ENCODE measurements at places on chromosomes 2 and 18.
A peak's percentile ranks its signal among the peaks of the same experiment; 100 is the strongest.

DNA sequence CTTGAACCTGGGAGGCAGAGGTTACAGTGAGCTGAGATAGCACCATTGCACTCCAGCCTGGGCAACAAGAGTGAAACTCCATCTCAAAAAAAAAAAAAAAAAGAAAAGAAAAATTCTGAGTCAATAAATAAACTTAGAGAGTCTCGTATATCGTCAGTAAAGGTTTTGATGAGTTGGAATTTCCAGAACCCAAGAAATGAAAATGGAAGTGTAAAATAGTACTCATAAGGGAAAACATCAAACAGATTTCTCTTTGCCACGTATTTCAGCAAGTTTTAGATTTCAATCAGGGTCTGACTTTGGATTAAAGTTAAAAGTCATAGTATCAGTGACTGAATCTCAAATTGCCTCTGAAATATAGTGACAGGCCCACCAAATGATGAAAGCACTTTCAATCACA is 71.4 kb upstream of the SPOPL start:
- no peak for DNase-seq

GRCh38 chr2:231521-232185 is 32.2 kb downstream of the SH3YL1 start:
- DNase-seq = no peak

DNA sequence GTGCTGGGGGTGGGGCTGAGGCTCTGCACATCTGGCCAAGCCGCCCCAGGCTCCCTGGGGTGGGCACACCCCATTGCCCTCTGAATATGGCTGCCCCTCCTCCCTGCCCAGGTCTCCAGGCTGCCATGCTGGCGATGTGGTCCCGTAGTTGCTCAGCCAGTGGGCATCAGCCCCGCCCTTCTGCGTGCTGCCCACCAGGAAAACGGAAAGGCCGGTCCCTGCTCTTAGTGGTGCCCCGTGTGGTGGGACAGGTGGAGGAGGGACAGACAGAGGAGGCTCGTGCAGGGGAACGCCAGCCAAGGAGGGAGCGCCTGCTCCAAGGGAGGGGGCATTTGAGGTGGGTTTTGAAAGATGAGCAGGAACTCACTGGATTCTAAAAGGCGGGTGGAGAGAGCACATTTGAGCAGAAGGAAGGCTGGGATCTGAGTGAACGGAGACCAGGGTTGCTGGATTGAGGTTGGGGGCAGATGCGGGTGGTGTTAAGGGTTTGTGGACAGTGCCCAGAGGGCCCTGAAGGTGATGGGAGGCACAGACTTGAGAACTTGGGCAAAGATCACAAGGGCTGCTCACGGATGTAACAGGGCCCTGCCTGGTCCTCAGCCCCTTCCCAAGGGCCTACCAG is 6.7 kb upstream of the B3GNT7 start:
- no peak for DNase-seq

DNA sequence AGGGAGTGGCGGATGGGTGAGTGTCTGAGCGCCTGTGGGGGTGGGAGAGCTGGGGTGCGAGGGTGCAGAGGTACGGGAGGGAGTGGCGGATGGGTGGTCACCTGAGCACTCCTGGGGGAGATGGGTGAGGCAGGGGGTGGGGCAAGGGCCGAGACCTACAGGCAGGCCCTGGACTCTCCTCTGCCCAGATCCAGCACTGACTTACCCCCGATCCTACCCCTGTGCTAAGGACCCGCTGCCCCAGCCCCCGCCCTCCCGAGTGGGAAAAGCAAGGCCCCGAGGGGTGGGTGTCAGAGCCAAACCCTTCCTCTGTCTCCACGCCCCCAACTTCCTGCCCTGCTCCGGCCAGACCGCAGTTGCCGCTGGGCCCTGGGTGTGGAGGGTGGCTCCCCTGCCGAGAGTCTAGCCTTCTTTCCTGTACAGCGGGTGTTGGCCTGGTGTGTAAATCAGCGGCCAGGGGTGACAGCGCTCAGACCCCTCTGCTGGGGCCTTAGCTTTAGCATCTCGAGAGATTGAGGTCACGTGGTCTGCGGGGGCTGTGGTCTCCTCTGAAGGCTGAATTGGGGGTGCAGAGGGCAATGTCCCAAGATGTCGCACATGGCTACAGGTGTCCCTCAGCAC is 12.5 kb downstream of the BOK start:
- peak; percentile 56 for DNase-seq

GRCh38 chr18:11053293-11053692 is 96.1 kb downstream of the PIEZO2 start:
- DNase-seq = no peak

GRCh38 chr2:132642415-132642814 is 27.6 kb downstream of the LYPD1 start:
- no peak for DNase-seq

DNA sequence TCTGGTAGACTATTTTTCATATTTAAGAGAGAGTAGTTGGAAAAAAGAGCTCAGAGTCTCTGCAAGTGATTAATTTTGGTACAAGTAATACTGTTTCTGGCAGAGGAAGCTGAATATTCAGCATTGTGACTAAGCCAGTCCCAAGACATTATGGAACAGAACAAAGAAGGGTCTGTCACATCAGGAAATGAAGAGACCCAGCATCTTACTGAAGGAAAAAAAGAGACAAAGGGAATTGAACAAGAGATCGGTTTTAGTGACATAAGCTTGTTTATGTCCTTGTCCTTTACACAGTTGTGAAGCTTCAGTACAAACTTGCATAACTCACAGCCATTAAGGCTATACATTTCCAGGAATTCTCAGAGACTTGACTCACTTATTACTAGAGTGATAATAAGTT is 568.5 kb upstream of the SLC8A1 start:
- DNase-seq = no peak

DNA sequence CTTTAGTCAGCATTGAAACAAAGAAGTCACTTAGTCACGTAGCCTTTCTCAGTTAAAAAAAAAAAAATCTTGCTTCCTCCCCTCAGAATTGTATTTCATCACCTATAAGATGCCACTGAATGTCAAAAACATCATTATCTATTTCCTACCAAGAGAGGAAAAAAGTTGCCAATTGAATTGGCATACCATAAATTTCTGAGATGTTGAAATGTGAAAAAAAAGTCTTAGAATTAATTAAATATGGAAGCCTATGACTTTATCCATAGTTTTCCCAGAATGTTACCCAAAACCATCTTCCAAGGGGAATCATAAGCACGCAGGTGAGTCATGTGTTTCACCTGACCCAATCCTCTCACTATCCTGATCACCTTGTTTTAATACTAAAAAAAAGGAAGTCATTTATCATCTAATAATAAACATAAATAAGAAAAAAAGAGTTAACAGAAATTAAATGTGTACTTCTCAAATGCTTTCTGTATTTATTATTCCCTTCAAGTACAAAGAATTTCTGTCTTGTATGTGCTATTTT is 205.7 kb downstream of the TCF4 start:
- DNase-seq = no peak

- DNase-seq = no peak
Observed at GRCh38 chr2:199144036-199144435, 313.7 kb downstream of the SATB2 start.

DNA sequence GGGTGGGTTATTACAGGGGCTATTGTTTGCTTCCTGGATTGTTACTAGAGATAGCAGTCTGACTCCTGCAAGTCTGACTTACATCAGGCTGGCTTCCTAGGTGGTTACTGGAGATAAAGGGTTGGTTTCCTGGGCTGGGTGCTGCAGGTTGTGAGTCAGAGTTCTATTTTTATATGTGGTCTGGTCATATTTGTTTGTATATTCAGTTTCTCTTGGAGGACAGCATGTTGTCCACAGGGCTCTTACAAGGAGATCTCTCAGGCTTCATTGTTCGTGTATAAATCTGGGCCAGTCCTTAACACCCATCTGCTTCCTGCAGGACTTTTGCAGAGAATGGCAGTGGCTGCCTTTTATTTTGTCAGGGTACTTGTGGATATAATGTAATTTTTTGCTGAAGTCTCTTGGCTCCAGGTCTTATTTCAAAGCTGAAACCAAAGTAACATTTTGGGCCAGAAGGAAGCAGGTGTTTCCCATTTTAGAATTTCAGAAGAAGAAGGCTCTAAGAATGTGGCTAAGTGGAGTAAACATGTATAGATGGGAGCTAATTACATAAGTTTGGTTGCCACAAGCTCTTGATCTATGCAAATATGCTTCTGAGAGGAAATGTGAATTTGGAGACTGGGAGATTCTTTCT is 65.9 kb upstream of the SLC16A14 start:
- DNase-seq = no peak

GRCh38 chr2:217988014-217988839 is 14.6 kb downstream of the TNS1 start:
- peak; percentile 29 for DNase-seq

DNA sequence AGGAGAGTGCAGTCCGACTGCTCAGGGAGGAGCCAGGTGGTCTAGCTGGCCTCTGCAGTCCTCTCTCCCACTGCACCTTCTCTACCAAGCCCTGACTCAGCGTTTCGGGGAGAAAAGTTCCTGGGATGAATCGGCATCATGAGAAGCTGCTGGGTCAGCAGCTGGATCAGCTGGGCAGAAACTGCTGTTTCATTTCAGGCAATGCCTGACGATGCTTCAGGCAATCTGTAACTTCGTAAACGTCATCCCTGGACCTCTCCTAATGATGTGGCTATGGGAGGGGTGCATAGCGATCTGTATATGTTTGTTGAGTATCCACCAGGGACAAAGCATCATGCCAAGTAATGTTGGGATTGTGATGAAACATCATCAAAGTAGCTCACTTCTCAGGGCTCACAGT is 20.7 kb downstream of the LIPG start:
- no peak for DNase-seq

DNA sequence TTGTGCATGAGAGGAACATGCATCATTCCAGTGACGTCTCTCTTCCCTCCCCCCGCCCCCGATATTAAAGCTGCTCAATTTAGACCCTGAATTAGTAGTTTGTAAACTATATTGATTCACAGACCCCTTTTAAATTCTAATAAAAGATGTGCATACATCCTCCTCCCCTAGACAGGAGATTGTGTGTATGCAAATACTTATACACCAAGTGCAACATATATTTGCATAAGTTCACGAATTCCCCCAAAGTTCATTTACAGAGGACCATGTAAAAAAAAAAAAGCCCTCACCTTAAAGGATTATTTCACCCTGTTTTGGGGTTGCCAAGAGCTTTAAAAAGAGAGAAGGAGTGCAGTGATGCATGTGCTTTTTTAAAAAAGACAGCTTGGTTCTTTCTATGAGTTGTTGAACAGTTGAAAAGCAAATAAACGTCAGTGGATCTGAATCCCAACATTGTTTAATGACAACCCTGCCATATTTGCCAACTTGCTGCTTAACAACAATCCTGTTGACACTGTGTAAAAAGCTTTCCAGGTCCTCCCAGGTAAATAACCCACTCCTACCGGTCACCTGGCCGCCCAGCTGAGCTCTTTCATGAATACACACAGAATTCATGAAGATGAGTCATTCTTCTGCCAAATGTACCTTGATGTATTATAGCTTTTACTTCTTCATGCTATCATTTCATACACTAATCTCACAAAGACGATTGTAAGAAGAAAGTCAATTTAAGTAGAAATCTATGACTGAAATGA is 211.5 kb downstream of the IKZF2 start:
- DNase-seq = no peak

- DNase-seq = peak; percentile 21
Observed at GRCh38 chr18:51361130-51361860, 163.8 kb upstream of the MEX3C start.

GRCh38 chr2:43576981-43577892 is 18.6 kb downstream of the THADA start:
- peak; percentile 39 for DNase-seq

DNA sequence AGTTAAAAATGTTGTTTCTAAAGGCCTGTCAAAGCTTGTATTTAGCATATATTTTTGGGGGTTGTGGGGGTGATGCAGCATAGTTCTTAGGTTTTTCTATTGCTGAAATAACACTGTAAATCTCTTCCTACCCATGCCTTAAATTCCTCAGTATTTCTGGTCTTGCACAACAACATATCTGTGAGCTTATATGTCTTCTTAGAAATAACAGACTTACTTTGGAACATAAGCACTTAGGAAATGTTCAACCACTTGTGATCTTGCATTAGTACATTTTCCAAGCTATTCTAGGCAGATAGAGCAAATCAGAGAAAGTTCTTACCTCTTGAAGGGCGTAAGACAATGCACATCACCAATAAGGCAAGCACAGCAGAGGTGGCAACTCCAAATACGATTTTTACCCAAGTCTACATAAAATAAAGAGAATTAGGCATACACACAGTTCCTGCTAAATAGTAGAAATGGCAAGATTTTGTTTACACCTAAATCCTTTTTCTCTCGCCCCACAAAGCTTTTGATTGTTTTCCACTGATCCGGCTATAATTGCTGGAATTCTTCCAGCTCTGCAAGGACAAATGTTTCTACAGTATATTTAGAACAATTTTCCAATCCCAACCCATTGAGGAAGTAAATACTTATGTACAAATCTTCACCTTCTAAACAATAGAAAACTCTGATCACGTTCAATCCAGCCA is 512 bp downstream of the FAP start:
- no peak for DNase-seq

- DNase-seq = no peak
Observed at GRCh38 chr18:49170925-49171505, 220.2 kb upstream of the SMAD7 start.

GRCh38 chr2:20164734-20165478 is 60.0 kb downstream of the SDC1 start:
- DNase-seq = no peak

DNA sequence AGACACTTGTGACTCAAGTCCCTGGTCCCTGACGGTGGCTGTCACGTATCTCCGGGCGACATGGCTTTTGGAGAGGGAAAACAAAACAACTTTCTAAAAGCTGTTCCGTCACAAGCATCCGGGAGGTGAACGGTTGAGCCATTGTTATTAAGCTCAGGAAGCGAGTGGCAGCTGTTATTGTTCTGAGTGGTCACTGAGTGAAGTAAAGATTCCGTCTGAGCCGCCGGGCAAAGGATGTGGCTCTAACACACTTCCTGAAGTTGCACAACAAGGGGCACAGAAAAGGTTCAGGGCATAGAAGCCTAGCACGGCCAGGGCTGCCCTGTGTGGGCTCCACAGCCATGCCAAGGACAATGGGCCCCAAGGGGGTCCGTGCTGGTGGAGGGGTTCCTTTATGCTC is 24.3 kb downstream of the INPP5D start:
- peak; percentile 75 for DNase-seq

- no peak for DNase-seq
Observed at GRCh38 chr2:79120194-79120713, at the start of gene REG1A. Gene REG1A, plus strand, starts transcription at chr2:79120488. Its CDS starts 374 bp downstream, at chr2:79120862.

DNA sequence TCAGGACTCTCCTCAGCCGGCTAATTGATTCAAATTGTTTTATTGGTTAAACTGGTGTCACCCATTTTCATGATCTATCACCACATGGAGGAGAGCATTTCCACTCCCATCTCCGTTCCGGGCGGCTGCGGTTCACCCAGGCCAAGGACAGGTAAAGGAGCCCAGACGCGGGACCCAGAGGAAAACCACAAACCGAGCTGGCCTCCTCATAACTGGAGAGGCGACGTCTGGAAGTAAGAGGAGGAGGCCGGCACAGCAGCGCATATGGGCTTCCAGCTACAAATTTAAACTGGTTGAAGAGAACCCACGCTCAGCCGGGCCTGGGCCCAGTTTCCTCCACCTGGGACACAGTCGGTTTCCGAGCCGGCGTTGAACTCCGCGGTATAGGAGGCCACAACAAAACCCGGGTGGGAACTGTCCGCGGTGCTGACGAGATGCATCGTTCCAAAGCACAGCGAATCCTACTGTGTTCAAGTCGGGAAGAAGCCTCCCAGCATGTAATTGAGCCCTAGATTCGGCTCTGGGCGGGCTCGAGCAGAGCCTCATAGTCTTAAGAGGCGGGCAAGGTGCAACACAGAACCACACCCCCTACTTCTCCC is 3.0 kb upstream of the SKOR2 start:
- no peak for DNase-seq

- no peak for DNase-seq
Observed at GRCh38 chr18:10133516-10133915, 219.7 kb downstream of the VAPA start.

- DNase-seq = no peak
Observed at GRCh38 chr2:235238537-235238936, 255.3 kb upstream of the AGAP1 start.

Measured in immature natural killer cell (primary cell).